ENCODE measurements at places on chromosomes 6 and 20.

DNA sequence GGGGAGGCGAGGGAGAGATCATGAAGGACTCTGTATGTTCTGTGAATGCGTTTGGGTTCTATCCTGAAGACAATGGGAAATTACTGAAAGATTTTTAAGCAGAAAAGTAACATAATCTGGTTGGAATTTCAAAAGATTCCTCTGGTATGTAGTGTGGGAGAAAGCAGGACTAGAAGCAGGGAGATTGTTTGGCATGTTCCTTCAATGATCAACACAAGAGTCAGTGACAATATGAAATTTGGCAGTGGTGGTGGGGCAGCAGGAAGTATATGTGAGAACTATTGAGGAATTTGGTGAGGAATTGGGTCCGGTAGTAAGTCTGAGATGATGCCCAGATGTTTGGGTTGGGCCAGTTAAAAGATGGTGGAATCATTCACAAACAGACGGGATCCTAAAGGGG, 348.7 kb downstream of the CD83 start:
- DNase-seq: no peak

DNA sequence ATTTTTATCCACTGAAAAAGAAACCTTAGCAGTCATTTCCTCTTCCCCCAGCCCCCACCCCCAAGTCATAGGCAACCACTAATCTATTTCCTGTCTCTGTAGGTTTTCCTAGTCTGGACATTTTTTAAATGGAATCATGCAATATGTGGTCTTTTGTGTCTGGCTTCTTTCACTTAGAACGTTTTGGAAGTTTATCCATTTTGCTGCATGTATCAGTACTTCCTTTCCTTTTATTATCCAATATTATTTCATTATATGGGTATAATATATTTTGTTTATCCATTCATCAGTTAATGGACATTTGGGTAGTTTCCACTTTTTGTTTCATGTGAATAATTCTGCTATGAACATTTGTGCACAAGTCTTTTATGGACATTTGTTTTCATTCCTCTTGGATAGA, 99.3 kb upstream of the BMP5 start:
- DNase-seq: no peak

GRCh38 chr6:109480993-109481480, 2.0 kb downstream of the ZBTB24 start:
- DNase-seq: no peak

GRCh38 chr6:104956731-104957294, at the start of gene LIN28B:
Gene LIN28B (plus strand): TSS chr6:104957107. CDS start chr6:104957251, 144 bp downstream.
- DNase-seq: no peak

DNA sequence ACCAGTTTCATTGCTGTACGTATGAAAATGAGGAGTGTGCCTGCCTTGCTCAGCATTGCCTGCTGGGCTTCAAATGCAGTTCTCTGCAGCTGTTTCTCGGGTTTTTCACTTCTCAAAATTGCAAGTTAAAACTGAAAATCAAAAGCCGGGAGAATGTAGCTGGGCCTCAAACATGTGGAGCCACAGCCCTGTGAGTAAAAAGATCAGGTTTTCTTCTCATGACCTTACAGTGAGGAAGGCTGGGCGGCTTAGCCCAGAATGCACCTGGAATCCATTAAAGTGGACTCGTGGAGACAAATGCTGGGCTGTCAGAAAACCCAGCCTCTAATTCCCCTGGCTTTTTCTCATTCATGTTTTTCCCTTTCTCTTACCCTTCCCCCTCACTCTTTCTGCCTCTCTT, 34.4 kb downstream of the DSE start:
- DNase-seq: no peak

GRCh38 chr6:125658759-125659431, 90.5 kb upstream of the HEY2 start:
- DNase-seq: no peak

- no peak for DNase-seq
Measured at GRCh38 chr20:23039136-23039875, 4.2 kb downstream of the SSTR4 start.

DNA sequence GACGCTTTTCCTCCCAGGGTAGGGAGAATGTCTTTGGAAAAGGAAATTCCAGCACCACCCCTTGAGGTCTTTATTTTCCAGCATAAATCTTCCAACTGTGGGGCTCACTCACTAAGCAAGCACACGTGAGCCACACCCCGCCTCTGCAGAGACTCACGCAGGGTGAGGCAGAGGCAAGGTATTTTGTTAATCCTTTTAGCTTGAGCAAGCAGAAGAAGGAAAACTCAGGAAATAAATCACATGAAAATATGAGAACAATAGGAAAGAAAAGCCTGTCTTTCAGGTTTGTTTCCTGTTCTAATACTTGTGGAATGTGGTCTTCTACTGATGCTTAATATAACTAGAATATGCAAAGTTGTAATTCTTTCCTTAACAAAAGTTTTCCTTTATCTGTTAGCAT, 4.1 kb upstream of the PHACTR2 start:
- DNase-seq: no peak

DNA sequence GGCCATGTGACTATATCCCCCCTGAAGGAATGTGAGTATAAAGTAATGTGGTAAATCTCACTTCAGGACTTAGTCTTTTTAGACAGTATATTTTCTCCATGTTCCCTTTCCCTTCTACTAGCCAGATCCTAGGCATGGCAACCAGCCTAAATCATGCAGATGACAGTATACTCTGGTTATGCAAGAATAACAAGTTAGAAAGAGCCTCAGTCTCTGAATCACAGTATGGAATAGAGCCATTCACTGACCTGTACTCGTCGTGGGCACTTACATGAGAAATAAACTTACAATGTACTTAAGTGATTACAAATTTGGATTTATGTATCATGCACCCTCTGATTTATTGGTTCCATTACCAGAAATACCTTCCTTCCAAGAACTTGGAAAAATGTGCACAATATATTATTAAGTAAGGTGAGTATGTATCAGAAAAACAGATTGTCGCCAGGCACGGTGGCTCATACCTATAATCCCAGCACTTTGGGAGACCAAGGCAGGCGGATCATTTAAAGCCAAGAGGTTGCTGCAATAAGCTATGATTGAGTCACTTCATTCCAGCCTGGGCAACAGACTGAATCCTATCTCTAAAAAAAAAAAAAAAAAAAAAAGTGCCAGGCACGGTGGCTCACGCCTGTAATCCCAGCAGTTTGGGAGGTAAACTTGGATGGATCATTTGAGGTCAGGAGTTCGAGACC, 25.1 kb upstream of the FAM8A1 start:
- DNase-seq: no peak

DNA sequence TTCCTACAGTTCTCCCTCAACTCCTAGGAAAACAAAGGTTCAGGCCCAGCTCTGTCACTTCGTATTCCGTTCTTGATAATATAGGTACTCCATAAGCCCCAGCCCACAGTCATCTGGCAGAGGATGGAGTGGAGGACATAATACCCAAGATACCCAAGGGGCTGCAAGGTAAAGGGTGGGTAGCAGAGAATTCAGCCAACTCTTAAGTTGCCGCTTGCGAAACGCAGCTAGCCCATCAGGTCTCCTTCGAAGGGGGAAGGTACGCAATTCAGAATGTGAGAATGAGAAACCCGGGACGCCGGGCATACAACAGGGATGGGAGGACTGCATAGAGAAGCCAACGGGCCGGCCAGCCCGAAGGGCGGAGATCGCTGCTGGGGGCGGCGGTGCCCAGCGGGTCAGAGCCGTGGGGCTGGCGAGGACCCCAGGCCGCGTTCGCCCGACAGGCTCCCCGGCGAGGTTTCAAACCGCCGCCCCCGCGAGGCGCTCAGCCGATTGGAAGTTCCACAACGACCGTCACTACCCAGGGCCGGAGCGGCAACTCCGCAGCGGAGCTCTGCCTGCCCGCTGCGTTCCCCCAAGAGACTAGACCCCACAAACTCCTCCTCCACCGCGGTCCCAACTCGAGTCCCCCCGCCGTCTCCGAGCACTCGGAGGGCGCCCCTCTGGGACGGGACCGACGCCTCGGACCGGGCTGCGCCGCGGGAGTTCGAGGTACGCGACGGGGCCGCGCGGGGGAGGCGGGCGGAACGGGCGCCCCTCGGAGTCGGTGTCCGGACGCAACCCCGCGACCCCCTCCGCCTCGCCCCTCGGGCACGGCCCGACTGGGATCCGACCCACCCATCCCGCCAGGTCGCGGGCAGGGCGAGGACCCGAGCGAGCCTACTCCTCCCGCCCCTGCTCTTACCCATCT, 911 bp downstream of the CDK19 start:
- peak; percentile 10 for DNase-seq

DNA sequence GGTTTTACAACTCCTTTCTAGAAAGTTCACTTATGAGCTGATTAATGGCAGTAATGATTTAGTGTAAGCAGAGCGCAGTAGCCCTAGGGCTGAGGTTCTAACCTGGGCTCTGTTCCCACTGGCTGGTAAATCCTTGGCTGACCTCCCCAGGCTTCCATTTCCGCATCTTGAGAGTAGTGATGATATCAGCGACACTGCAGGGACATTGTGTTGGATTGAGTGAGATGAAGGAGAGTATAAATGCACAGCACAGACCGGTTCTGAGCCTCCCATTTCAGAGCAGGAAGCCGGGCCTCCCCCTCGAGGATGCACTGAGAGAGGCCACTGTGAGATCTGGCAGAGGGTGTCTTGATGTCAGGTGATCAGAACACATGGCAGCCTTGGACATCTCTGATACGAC, 477.2 kb upstream of the SULF2 start:
- no peak for DNase-seq

- peak; percentile 30 for DNase-seq
Measured at GRCh38 chr6:158232316-158233213, 64.4 kb downstream of the GTF2H5 start.

DNA sequence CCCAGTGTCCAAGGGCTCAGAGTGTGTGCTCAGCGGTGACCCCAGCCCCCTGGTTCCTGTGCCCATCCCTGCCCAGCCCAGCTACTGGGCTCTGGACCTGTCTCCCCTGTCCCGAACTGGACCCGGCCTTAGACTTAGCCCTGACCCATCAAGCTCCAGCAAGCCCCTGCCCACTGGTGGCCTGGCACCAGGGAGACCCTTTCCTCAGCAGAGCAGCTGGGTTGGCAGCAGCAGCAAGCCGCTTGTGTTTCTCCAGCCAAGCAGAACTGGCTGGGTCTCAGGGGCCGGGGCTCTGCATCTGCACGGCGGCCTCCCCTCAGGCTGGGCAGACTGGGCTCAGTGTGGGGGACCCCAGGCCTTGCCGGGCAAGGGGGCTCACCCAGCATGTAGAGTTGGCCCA, 801 bp downstream of the SPDEF start:
- no peak for DNase-seq

DNA sequence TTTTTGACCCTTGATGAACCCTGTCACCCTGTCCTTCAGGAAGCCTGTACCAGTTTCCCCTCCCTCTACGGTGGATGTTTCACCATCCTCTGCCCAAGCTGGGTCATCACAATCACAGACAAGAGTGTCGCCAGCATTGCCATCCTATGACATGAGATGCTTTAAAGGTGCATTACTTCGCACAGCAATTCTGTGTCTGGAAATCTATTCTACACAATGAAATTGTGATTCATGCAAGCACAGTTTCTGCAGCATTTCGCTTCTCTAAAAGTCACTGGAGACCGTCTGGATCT, 2.5 kb upstream of the ULBP2 start:
- no peak for DNase-seq

DNA sequence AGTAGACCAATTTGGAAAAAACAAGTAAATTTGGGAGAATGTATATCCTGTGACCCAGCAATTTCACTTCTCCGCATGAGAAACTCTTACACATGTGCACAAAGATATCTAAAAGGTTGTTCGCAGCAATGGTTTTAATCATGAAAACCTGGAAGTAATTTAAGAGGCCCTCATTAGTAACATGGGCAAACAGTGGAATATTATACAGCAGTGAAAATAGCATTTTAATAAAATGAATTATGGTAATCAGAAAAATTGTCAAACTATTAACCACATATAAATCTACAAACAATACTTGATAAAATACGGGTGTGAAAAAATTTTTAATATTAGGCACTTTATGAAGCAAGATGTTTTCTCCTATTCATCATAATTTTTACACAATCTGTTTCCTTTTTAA, 74.2 kb downstream of the KCNQ5 start:
- no peak for DNase-seq

DNA sequence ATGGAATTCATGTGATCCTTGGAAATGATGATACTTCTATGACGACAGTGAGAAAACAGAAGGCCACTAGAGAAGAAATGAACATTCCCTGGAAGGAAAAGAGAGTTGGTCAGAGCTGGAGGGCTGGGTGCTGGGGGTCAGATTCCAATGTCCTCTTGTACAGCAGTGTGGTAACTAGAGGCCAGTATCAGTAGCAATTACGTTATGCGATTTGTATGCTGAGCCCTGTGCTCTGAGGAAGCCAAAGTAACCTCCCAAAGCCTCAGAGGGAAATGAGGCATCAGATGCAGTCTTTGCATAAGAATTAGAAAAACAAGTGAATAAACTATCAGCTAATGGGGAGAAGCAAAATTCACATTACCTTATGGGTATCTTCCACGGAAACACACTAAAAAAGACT, 65.5 kb upstream of the SLC4A11 start:
- DNase-seq: no peak

DNA sequence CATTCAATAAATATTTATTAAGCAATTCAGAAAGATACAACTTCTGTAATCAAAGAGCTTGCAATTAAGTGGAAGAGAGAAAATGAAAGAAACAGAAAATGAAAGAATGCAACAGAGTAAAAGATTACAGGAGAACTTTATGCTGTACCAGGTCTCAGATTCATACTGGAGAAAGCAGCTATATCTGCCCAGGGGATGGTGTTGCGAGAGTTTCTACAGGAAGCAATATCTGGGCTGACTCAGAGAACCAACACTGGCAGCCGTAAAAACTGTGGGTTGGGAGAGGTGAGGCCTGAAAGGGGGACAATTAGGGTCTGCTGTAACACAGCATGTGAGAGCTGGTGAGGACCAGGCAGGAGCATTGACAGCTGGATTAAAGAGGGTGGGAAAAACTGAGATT, 256.7 kb upstream of the TCF21 start:
- DNase-seq: no peak

DNA sequence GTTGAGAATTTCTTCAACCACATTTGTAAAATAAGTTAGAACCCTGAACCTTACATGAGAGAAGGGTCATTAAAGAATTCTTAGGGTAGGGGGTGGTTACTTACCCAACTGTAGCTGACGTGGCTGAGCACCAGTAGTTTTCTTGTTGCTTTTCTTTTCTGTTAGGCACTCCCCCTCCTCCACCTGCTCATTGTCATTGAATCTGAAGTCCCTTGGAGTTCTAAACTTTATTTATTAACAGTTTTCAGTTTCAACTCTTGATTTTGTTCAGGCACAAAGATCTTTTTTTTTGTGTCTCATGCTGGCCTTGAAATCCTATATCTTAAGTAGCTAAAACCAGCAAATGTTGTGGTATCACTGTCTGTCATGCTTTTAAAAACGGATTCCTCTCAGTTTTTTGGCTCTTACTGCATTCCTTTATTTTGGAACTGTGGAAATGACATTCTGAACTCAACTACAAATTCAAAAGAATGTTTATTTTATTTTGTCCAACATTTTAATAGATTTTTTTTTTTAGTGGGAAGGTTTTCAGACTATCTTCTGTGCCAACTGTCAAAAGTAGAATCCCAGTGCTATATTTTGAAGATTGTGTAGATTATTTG, 465.2 kb downstream of the PHF3 start:
- no peak for DNase-seq

Measured in NCI-H1694 treated with DMSO at 0.1 percent for 48 hours (cell line).